ENCODE measurements at places on chromosomes 1 and 21.
A peak's percentile ranks its signal among the peaks of the same experiment; 100 is the strongest.

GRCh38 chr1:36555041-36555440 is 72.3 kb upstream of the CSF3R start:
- DNase-seq: no peak
- H3K36me3 ChIP-seq: no peaks in the 10 kb centered on the region
- H3K4me3 ChIP-seq: no peak overlapping the region
- H3K27me3 ChIP-seq: no peaks in the 10 kb centered on the region
- H3K27ac ChIP-seq: no peak overlapping the region

DNA sequence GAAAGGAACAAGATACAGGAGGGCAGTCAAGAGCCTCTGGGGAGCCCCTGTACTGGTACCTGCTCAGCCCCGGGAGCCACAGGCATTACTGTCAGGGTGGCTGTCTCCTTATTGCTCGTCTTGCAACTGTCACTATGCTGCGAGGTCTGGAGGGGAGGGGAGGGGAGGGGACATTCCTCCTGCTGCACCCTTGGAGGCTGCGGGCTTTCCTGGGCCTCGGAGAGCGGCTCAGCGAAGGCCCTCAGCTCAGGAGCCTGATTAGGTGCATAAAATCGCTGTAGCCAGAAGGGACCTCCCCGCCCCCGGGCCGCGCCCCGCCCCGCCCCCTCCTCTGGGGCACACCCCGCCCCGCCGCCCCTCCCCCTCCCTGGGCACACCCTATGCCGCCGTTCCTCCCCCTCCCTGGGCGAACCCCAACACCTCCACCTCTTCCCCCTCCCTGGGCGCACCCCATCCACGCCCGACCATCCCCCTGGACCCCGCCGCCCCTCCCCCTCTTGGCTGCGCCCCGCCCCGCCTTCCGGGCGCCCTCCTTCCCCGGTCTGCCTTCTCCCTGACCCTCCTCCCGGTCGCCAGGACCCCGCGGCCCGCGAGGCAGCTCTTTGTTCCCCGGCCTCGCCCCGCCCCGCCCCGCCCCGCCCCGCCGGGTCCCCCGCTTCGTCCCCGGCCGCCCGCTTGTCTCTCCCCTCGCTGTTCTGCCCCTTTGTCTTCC is 35.5 kb downstream of the CACHD1 start:
- no peaks in the 10 kb centered on the region for H3K4me1 ChIP-seq
- H3K36me3 ChIP-seq: no peaks in the 10 kb centered on the region
- no peak for DNase-seq
- H3K27ac ChIP-seq: no peak overlapping the region
- H3K4me3 ChIP-seq: no peak overlapping the region
- no peaks in the 10 kb centered on the region for H3K27me3 ChIP-seq

DNA sequence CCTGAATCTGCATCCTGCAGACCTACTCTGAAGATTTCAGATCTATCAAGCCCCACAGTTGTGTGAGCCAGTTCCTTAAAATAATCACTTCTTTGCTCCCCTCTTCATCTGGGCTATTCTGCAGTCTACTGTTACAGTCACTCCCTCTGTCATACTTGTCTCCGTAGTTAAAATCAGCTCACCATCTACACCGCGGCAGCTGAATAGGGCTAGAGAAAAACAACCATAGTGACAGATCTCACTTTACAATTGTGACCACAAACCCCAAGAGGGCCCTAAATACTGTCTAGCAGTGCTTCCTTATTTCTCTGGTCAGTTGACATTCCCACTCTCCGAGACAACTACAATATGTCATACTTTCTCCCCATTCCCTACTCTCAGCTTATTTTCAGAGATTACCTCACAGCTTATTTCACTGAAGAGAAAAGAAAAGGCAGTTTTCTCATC is 12.9 kb downstream of the DESI2 start:
- H3K4me1 ChIP-seq: no peaks in the 10 kb centered on the region
- DNase-seq: no peak
- no peaks in the 10 kb centered on the region for H3K27me3 ChIP-seq
- no peak overlapping the region for H3K4me3 ChIP-seq

- DNase-seq: no peak
- H3K27ac ChIP-seq: no peak overlapping the region
- no peak overlapping the region for H3K4me3 ChIP-seq
These were observed 99.8 kb downstream of the UCK2 start for GRCh38 chr1:165927169-165927568.

DNA sequence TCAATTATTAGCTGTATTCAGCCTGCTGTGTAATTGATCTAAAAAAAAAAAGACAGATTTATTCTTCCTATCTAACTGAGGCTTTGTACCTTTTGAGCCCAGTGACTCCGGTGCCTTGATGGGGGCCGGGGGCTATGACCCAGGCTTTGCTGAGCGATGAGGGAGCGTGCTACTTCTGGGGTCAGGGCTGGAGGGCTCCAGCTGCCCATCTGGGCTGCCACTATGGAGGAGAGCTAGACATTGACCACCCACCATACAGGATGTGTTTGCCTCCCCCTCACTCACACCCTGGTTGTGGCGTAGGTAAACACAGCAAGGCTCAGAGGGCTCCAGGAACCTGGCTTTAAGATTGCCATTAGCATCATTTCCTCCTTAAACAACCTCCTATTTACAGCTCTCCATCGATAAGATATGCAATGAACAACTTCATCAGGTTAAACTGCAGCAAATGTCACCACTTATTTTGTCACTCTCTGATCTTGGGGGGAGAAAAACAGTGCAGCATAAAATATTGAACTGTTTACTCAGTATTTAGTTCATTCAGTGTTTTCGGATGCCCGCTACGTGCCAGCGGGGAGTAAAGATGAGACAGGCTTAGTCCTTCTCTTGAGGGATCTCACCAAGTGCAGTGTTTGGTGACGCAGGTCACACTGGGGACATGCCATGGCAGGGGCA is 231.6 kb downstream of the KIF26B start:
- H3K4me1 ChIP-seq: no peaks in the 10 kb centered on the region
- no peak overlapping the region for H3K4me3 ChIP-seq
- no peaks in the 10 kb centered on the region for H3K36me3 ChIP-seq
- peaks cover 2% of the 10 kb centered on the region for H3K27me3 ChIP-seq
- DNase-seq: no peak
- no peak overlapping the region for H3K27ac ChIP-seq

DNA sequence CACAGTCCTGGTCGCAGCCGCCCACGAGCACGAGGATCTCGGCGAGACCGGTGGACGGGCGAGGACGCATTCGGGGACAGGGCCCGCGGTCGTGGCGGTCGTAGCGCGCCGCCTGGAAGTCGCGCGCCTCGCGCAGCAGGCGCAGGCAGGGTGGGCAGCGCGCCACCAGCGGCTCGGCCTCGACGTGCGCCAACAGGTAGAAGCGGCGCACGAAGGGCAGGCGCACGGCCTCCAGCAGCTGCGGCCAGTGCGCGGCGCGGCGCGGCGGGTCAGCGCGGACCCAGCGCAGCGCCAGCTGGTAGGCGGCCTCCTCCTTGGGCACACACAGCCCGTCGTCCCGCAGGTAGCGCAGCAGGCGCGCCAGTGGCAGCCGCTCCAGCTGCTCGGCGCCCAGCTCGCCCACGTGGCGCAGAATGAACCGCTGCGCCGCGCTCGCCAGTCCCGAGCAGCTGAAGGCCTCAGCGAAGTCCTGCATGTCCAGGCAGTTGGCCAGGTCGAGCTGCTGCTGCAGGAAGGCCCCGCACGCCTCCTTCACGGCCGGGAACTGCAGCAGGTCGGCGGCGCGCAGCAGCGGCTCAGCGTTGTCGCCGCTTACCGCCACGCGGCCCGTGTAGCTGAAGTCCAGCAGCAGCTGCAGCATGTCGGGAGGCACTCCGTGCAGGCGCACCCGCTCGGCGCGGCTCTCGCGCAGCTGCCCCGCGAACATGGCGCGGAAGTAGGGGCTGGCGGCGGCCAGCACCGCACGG is 573 bp downstream of the KLHL21 start:
- peak overlapping the region; percentile 94 for H3K4me3 ChIP-seq
- H3K27ac ChIP-seq: peak overlapping the region; percentile 79
- H3K4me1 ChIP-seq: peaks cover 13% of the 10 kb centered on the region
- no peak for DNase-seq

GRCh38 chr1:72122099-72122880 is 160.0 kb downstream of the NEGR1 start:
- H3K4me3 ChIP-seq: no peak overlapping the region
- no peaks in the 10 kb centered on the region for H3K4me1 ChIP-seq
- H3K36me3 ChIP-seq: no peaks in the 10 kb centered on the region
- H3K27ac ChIP-seq: no peak overlapping the region
- no peaks in the 10 kb centered on the region for H3K27me3 ChIP-seq
- DNase-seq: no peak

- no peak overlapping the region for H3K27ac ChIP-seq
- no peak for DNase-seq
- H3K4me1 ChIP-seq: no peaks in the 10 kb centered on the region
- no peak overlapping the region for H3K4me3 ChIP-seq
- H3K36me3 ChIP-seq: no peaks in the 10 kb centered on the region
These were observed 157.7 kb downstream of the ROR1 start for GRCh38 chr1:63931468-63931867.

DNA sequence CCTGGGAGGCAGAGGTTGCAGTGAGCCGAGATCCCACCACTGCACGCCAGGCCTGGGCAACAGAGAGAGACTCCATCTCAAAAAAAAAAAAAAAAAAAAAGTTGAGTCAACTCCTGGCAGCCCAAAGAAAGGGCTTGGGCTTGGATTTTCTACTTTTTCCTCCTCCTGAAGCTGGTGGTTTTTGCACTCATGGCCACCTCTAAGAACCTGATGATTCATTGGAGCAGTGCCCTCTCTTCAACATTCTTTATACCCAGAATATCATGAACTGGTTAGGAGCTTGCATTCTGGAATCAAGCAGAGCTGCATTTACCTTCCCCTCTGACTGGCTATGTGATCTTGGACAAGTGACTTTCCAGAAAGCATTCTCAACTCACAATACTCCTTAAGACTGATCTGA is 3.5 kb upstream of the ACTA1 start:
- H3K36me3 ChIP-seq: no peaks in the 10 kb centered on the region
- no peak overlapping the region for H3K4me3 ChIP-seq
- no peak for DNase-seq
- H3K27ac ChIP-seq: no peak overlapping the region
- H3K4me1 ChIP-seq: peaks cover 17% of the 10 kb centered on the region

- no peak overlapping the region for H3K4me3 ChIP-seq
- H3K27ac ChIP-seq: no peak overlapping the region
- H3K36me3 ChIP-seq: 0 out of 2 replicates have a peak, but pooled peaks cover 5% of the 10 kb centered on the region
- DNase-seq: no peak
- H3K27me3 ChIP-seq: no peaks in the 10 kb centered on the region
- H3K4me1 ChIP-seq: no peaks in the 10 kb centered on the region
These were observed 109.9 kb downstream of the GALNT2 start for GRCh38 chr1:230176871-230177411.

GRCh38 chr1:246043556-246043955 is 463.5 kb downstream of the SMYD3 start:
- no peak for DNase-seq
- no peak overlapping the region for H3K4me3 ChIP-seq
- H3K27me3 ChIP-seq: no peaks in the 10 kb centered on the region
- no peaks in the 10 kb centered on the region for H3K36me3 ChIP-seq
- H3K27ac ChIP-seq: no peak overlapping the region

DNA sequence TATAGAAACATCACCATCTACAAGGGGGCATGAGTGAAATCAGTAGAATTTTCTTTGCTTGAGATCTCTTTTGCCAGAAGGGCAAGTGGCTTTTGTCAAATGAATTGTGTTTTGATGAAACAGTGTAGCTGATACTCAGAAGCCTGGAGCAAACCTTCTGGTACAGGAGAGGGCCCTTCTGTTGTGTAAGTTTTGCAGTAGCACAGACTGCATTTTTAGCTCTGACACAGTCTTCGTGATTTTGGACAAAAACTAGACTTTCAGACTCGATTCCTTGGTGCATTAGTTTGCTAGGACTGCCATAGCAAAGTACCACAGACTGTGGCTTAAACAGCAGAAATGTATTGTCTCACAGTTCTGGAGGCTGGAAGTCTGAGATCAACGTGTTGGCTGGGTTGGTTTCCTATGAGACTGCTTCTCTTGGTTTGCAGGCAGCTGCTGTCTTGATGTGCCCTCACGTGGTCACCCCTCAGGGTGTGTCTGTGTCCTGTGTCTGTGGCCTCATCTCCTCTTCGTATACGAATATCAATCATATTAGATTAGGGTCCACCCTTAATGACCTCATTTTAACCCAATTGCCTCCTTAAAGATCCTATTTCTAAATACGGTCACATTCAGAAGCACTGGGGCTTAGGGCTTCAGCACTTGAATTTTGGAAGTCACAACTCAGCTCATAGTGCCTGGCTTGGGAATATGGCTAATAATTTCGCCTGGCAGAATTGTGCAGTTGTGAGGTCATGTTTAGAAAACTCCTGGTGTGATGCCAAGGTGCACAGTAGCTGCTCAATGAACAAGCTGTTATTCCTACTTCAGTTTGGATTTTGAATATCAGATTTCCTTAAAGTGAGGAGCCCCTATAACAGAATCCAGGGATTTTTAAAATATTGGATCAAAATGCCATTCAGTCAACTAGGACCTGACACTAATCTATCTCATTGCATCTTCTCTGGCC is 21.2 kb upstream of the DISC1 start:
- DNase-seq: no peak
- peaks cover 3% of the 10 kb centered on the region for H3K27me3 ChIP-seq
- no peaks in the 10 kb centered on the region for H3K36me3 ChIP-seq
- no peaks in the 10 kb centered on the region for H3K4me1 ChIP-seq
- H3K4me3 ChIP-seq: no peak overlapping the region

GRCh38 chr1:109996476-109996875 is 11.9 kb downstream of the AHCYL1 start:
- H3K27me3 ChIP-seq: no peaks in the 10 kb centered on the region
- H3K4me3 ChIP-seq: no peak overlapping the region
- H3K27ac ChIP-seq: no peak overlapping the region
- no peaks in the 10 kb centered on the region for H3K4me1 ChIP-seq

GRCh38 chr1:230066031-230066430 is 1.0 kb upstream of the GALNT2 start:
- no peak for DNase-seq
- H3K4me3 ChIP-seq: peak overlapping the region; percentile 71
- H3K36me3 ChIP-seq: no peaks in the 10 kb centered on the region
- H3K27ac ChIP-seq: peak overlapping the region; percentile 77
- no peaks in the 10 kb centered on the region for H3K27me3 ChIP-seq

GRCh38 chr1:119935915-119936314 is 39.6 kb upstream of the ADAM30 start:
- no peaks in the 10 kb centered on the region for H3K27me3 ChIP-seq
- DNase-seq: no peak
- no peaks in the 10 kb centered on the region for H3K36me3 ChIP-seq
- no peaks in the 10 kb centered on the region for H3K4me1 ChIP-seq
- no peak overlapping the region for H3K27ac ChIP-seq
- H3K4me3 ChIP-seq: no peak overlapping the region

DNA sequence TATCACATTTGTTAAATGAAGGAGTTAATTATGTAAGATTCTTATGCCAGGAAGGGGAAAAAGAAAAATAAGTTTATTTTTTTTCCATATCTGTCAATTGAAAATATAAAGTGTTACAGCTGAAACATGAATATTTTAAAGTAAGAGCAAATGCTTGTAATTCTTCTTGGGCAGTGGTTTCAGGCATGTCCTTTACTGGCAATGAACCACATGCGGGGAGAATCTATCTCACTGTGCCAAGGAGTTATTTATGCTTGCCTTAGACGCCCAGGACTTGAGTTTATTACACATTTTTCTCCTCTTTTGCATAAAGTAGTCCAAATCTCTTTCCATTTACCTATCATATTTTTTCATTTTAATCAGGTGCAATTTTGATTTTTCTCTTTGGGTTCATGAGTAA is 207.8 kb upstream of the NRIP1 start:
- no peak for DNase-seq
- H3K4me3 ChIP-seq: no peak overlapping the region
- H3K36me3 ChIP-seq: no peaks in the 10 kb centered on the region
- H3K27me3 ChIP-seq: no peaks in the 10 kb centered on the region
- H3K4me1 ChIP-seq: no peaks in the 10 kb centered on the region
- no peak overlapping the region for H3K27ac ChIP-seq

All from GM12878 (cell line).